H9 (cell line): ENCODE measurements at places on chromosomes 6 and 20. TPM values are rescaled to one million over a fixed set of nuclear protein-coding genes. Genes with fewer than 3 reads are reported as not detected.

Gene CGA
- total RNA-seq: not detected in 2 replicates

Gene BLCAP
- 47.7 and 54.3 TPM in 2 replicates for total RNA-seq

Gene ZC2HC1B
- not detected in 2 replicates for total RNA-seq

Gene WFDC2
- 57.1 and 59.6 TPM in 2 replicates for total RNA-seq

DNA sequence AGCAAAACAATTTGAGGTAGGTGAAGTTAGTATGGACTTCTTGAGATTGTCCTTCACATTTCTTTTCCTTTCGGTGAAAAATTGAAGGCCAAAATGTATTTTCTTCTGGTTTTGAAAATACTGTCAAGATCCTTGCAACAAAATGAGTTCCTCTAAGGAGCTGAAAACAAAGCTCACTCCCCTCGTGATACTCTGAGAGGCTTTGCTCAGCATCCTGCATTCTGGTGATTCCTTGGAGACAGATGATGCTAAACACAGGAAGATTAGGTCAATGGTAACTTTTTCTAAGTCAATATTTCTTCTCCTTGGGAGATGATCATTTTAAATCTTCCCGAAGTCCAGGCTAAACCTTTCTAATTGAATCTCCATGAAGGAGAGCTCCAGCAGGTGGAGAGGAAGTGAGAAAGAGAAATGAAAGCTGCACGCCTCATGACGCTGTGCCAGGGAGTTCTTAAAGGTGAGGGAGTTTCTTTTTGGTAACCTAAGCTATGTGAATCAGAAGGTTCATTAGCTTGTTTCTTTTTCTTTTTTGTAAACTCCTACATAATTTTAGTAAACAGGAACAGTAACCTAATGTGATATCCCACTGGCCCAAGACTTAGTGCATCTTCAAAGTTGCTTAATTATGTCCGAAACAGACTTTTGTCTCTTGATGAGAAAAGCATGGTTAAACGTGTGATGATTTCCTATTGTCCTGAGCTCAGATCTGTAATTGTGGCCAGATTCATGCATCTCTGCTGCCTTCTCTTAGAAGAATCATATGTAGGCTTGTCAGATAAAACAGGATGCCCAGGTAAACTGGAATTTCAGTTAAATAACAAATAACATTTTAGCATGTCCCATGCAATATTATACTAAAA is 15.0 kb downstream of the ESR1 start:
- no peak for DNase-seq

DNA sequence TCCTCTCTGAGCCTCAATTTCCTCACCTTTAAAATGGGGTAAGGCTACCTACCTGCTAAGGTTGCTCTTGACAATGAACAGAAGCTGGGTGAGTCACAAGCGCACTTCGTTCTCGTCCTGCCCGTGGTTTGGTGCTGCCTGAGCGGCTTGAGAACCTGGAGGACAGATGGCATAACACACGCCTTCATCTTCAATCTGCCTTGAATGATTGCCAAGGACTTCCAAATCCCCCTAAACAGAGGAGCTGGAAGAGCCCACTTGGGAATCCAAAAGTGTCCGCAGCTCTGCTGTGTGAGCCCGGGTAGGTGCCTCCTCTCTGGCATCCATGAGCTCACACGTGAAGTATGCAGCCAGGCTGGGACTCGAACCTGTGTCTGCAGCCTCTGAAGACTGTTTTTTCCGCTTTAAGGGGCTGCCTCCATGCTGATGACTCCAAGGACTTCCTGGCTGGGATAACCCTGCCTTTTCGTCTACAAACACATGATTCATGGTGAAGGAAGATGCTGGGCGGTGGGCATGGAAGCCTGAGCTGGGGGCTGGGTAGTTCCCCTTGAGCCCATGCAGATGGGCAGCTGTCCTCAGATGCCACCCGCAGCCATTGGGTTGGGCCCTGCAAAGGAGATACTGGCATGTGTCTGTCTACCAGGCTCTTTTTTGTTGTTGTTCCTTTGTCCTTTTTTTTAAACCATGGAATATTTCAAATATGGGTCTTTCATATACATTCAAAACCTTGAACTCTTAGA is 25.3 kb upstream of the CSNK2A1 start:
- DNase-seq: no peak

GRCh38 chr20:16438100-16438499 is 135.1 kb downstream of the KIF16B start:
- DNase-seq: no peak

- DNase-seq: no peak
These were observed 8.8 kb upstream of the CD83 start for GRCh38 chr6:14108571-14109410.

GRCh38 chr6:40599555-40599954 is 12.4 kb upstream of the LRFN2 start:
- peak; percentile 65 for DNase-seq
